ENCODE measurements at places on chromosomes 1 and 21. TPM values are rescaled to one million over a fixed set of nuclear protein-coding genes. Genes with fewer than 3 reads are reported as not detected.

KLHDC8A gene
- 0.27 TPM for total RNA-seq

PEAR1 gene
- total RNA-seq: 7.1 TPM

LHX4 gene
- not detected for total RNA-seq

NCMAP gene
- total RNA-seq: 0.11 TPM

LIN28A gene
- total RNA-seq: not detected

CFAP45 gene
- total RNA-seq: 1.1 TPM

PPP2R5A gene
- 69.3 TPM for total RNA-seq

STUM gene
- total RNA-seq: 0.85 TPM

MEX3A gene
- 0.16 TPM for total RNA-seq

SLFNL1 gene
- total RNA-seq: 0.16 TPM

IRF6 gene
- total RNA-seq: 43.3 TPM

KRTAP13-2 gene
- not detected for total RNA-seq

KLHDC9 gene
- total RNA-seq: 9.1 TPM

LCE3E gene
- total RNA-seq: not detected

TRMT1L gene
- 26.1 TPM for total RNA-seq

PRDM16 gene
- total RNA-seq: 16.6 TPM

MYOC gene
- total RNA-seq: 1.0 TPM

EEIG2 gene
- total RNA-seq: 7.5 TPM

RYR2 gene
- 783 TPM for total RNA-seq

MYOG gene
- total RNA-seq: not detected

MPZ gene
- 3.5 TPM for total RNA-seq

RUNX3 gene
- total RNA-seq: 0.52 TPM

SLAMF6 gene
- total RNA-seq: 0.22 TPM

OVAAL gene
- 5.3 TPM for total RNA-seq
